ENCODE measurements at places on chromosomes 2 and 18.

DNA sequence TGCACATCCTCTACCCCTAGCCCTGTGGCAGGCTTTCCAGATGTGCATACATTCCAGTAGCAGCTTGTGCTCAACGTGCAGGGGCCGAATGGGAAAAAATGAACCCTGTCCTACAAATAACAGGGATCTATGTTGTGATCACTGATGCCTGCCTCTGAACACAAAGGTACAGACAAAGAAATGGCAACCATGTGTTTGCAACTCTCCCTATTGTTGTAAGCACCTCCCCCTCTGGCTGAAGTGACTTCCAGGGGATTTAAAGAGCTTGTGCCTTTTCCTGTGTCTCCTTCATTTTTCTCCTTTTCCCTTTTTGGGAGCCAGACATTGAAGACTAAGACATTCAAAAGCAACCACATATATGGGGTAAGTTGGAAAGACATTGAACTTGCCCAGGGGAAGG is 21.6 kb downstream of the ARHGAP25 start:
- no peak for DNase-seq

DNA sequence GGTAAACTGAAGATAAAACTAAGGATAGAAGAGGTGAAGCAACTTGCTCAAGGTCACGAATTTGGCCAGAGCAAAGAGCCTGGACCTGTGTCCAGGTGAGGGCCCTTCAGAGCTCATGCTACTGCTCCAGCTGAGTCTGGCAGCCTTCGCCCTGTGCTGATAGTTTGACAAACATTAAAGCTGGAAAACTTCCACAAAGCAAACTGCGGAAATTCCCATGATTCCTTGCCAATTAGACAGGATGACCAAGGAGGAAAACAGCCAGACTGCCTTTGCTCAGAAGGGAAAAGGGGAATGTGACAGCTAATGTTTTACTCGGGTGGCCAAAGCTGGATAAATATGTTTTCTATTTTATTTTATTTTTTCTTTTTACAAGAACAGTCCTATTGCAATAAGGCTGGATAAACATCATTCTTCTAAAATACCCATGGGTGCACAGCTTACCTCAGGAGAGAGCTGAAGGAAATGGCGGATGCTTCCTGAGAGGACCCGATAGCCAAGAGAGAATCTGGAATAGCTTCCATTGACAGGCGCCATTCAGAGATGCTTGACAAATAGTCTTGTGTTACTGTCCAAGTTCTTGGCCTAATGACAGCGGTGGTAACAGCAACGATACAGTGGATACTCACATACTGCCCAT is 5.3 kb upstream of the CTAGE1 start:
- DNase-seq = no peak

DNA sequence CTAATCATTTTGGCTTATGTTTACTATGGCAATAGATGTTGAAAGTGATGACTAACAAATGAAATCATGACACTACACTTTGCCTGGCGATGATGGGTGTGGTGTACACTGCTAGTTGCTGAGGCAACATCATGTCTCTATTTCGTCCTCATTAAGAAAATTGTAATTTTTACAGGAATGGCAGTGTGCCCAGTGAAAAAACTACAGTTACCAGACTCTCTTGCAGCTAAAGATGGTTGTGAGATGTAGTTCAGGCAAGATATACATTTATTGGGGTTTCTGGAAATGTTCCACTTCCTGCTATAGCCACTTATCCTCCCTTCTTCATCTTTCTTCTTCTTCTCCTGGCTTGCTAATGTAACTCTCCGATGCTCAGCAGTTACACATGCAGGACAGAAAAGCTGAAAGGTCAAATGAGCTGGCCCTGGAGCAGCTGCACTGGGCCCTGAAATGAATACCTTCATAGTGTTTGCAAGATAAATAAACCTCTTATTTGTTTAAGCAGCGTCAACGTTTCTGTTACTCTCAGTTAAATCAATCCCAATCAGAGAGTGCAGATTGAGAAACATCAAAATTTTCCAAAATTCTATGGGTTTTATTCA is 46.0 kb downstream of the SOCS6 start:
- no peak for DNase-seq

- no peak for DNase-seq
Observed at GRCh38 chr18:48780913-48781162, 169.9 kb downstream of the SMAD7 start.

DNA sequence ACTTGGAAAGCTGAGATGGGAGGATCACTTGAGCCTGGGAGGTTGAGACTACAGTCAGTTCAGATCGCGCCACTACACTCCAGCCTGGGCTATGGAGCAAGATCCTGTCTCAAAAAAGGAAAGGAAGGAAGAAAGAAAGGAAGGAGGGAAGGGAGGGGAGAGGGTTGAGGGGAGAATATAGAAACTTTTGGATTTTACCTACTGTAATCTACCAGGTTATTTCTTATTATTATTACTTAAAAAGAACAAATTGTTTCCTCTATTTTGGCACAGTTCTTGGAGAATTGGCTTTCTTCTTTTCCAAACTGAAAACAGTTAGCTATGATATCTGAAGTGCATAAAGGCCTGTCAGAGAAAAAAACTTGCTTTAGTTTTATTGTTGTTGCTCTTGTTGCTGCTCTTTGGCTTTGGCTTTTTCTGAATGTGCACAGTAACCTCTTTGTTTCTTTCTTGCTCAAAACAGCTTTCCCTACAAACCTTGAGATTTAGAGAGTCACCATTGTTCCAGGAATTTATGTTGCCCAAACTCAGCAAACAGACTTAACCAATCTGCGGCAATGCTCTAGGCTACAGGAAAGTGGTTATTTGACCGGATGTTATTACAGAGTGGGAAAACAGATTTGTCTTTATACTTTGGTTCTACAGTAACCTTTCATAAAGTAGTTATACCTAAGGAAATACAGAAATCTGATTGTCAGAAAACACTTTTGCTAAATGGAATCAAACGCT is 214.9 kb downstream of the XIRP2 start:
- DNase-seq = no peak
